ENCODE measurements at places on chromosomes 13 and 19. TPM values are rescaled to one million over a fixed set of nuclear protein-coding genes. Genes with fewer than 3 reads are reported as not detected.

DNA sequence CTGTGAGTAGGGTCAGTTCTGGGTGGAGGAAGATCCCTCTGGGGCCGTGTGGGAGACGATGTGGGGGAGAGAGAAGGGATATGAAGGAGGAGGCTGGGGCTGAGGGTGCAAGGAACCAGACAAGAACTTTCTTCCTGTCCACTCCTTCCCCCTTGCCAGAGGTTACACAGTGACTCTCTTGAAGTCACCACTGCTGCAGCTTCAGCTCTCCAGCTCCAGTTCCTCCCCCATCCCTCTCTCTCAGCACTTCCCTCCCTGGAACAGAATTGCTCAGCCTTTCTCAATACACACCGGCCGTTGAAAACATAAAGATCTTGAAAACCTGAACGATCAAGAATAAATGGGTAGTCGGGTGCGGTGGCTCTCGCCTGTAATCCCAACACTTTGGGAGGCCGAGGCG lies 5.1 kb downstream of the ZSWIM9 start:
- no peak overlapping the region for H3K4me3 ChIP-seq
- H3K27ac ChIP-seq, result no peak overlapping the region
- H3K27me3 ChIP-seq, result no peaks in the 10 kb centered on the region
- peaks cover 10% of the 10 kb centered on the region for H3K4me1 ChIP-seq
- DNase-seq, result no peak

DNA sequence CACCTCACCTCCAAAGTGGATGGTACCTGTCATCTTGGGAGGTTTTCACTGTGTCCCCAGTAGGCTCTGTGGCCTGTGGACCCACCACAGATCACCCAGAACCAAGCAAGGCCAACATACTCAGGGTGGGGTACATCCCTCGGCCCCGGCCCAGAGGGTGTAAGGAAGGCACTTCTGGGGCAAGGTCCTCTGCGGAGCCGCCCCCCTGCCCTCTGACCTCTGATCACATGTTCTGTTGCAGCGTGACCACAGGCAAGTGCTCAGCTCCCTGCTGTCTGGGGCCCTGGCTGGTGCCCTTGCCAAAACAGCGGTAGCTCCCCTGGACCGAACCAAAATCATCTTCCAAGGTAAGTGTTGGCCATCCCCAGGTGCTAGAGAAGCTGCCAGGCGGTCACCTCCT lies 36.7 kb downstream of the TMEM161A start:
- no peaks in the 10 kb centered on the region for H3K4me1 ChIP-seq
- no peak overlapping the region for H3K27ac ChIP-seq
- no peak for DNase-seq
- H3K27me3 ChIP-seq, result no peaks in the 10 kb centered on the region
- H3K4me3 ChIP-seq, result no peak overlapping the region

The PODNL1 gene
- total RNA-seq, result not detected

The KLHL1 gene
- not detected for total RNA-seq
